Sigmoid colon (tissue), 7 donors: ENCODE measurements at places on chromosomes 7 and 10. TPM values are rescaled to one million over a fixed set of nuclear protein-coding genes. Genes with fewer than 3 reads are reported as not detected.

DNA sequence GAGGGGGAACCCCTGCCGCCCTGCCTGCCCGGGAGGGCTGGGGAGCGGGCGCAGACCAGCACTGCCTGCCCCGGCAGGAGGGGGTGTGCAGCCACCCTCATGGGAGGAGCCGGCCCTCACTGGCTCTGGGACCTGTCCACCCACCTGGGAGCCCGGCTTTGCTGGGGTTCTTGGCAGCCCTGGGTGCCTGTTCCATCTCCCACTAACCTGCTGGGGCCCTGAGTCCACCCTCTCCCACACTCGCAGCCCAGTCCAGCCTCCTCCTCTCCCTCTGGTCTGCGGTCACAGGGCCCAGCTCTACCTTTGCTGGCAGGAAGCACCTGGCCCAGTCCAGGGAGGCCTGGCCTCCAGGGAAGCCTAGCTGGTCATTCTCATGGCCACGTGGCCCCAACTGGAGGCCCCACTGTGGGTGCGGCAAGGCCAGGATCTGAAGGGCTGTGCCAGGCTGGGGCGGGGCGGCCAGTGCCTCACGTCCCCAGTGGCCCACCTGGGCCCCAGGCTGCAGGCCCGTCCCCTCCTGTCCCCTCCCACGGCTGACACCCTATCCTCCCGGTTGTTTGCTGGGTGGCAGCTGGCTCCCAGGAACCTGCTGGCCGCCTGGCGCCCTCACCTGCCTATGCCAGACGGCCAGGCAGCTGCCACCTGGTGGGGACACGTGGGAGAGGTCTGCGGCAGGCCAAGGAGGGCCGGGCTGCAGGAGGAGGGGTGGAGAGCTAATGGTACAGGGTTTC lies at the start of gene TMEM184A:
Gene TMEM184A, minus strand, starts transcription at position 393 of the 731 bp plus-strand sequence. CDS start 721 bp downstream, outside the sequence.
- DNase-seq, result no peak

DNA sequence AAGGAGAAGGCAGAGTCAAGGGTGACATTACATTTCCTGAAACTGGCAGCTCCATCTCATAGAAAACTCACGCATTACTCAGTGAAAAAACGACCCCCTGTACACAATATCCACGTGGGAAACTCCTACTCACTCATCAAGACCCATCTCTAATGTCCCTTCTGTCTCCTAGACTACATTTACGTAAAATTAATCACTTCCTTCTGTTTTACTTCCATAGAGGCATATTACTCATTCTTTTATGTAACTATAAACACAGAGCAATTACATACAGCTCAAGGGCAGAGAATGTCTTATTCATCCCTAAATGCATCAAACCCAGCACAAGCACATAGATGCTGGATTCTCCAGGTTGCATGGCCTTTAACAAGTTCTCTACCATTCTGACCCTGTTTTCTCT lies 281.8 kb downstream of the KCNMA1 start:
- DNase-seq, result no peak

DNA sequence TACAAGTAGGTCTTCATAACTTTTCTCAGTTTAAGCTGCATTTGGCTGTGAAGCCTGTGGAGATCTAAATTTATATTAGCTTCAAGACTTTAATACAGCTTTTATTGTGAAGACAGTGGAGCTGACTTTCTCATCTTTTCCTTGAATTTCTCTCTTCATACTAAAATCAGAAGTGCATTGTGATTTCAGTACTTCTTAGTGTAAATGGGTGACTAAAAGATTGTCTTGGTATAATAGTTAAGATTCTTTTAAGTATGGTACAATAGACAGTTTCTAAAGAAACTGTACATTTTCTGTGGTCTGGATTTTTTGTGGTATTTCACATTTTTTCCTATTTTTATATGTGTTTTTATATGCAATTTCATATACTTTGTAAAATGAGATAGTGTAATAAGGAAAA lies 21.0 kb upstream of the DDX21 start:
- no peak for DNase-seq

- DNase-seq, result no peak
Observed at GRCh38 chr7:41731493-41732435, 28.9 kb upstream of the INHBA start.

GRCh38 chr10:12547301-12547771 lies 198.0 kb downstream of the CAMK1D start:
- no peak for DNase-seq

DNA sequence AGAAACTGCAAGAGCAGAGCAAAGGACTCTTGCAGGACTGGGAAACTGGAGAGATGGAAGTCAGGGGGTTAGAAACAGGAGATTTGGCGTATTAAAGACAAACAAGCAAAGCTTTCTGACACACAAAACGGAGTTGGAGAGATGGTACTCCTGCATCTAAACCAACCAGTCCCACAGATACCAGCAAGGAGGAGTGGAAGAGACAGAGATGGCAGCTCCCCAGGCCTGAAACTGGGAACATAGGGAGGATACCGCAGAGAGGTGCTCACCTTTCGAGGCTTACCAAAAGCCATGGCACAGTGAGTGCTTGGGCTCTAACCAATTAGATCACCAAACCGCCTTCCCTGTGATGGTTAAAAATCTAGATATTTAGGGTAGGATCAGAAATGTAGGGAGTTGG lies 4.8 kb upstream of the MBL2 start:
- no peak for DNase-seq

- no peak for DNase-seq
Observed at GRCh38 chr10:69814251-69814650, 12.5 kb downstream of the COL13A1 start.

DNA sequence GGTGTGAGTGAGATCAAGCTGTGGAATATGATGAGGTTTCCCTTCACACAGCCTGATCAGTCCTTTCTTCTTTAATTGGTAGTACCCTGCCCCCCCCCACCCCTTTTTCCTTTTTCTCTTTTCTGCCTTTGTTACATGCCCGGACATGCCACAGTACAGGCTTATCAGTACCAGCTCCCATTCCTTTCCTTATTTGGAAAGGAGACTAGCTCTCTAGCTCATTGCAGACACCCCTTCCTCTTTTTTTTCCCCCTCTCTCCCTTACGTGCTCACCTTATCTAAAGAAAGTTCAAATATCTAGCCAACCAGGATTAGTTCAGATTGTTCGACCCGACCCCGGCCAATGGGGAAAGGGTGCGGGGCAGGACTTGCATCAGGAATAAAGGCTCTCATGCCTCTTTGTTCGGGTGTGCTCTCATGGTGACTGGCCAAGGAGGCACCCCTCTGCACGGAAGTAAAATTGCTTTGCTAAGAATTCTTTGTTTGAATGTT lies 230.4 kb downstream of the ACTR3B start:
- no peak for DNase-seq

GRCh38 chr10:14240253-14241189 lies 90.2 kb downstream of the FRMD4A start:
- DNase-seq, result no peak

GRCh38 chr7:82183634-82184033 lies 259.9 kb downstream of the CACNA2D1 start:
- DNase-seq, result no peak

DNA sequence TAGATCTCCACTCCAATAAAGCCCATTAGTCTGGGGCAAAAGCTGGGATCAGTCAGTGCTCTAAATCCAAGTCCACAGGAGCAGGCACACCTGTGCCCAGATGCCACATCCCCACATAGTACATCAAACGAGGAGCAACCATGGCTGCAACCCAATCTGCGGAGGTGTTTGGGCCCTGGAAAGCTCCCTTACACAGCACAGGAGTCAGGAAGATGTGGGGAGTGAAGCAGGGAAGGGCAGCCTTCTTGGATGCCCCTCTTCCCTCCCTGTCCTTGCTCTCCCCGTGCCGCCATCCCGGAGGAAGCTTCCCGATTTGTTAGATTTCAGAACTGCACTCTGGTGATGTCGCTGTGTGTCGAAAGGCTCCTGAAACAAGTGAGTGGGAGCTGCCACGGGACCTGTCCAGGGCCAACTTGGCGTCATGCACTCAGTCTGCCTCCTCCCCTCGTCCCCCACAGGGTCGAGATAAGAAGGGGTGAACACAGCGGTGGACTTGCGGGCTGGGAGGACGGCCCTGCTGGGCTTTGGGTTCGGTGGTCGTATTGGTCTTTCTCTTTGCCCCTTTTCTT lies 230.6 kb upstream of the GRB10 start:
- no peak for DNase-seq

DNA sequence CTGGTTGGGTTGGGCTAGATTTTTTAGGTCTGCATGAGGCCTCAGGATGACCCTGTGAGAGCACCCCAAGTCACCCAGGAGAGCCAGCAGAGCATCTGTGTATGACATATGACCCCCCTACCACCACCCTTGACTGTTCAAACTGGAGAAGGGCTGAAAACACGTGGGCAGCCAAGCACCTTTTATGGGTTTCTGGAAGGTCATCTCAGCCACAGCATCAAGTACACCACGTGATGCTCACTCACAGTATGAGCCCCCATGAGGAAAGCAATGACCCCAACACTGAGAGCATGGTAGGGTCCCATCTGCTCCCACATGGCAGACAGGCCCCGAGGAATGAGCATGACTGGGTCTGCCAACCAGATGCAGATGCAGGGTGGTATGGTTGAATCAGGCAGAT lies 149.4 kb upstream of the GDF10 start:
- DNase-seq, result no peak

DNA sequence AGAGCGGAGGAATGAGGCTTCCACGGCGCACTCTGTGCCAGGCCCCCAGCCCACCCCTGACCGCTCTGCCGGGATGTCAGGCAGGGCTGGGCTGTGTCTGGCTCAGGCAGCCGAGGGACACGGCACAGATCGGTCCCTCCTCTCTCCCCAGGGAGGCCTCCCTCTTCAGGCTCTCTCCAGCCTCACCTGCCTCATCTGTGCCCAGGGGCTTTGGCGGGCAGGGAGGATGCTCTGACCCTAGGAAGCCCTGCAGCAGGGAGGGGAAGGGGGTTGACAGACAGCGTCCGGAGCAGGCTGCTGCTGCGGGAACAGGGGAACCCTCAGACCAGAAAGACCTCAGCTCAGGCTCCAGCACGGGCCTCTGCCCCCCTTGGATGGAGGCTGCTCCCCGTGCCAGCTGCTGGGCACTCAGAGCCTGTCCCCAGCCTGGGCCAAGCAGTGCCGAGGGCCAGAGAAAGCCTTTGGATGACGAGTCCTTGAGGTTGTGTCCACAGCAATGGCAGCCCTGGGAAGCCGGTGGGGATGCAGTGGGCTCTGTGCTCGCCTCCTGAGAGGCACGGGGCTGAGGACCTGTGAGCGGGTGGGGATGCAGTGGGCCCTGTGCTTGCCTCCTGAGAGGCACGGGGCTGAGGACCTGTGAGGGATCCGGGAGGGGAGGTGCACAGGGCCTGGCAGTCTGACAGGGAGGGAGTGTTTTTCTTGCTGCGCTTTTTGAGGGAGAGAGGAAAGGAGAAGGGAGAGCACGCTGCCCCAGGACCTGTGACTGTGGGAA lies 66.9 kb downstream of the FOXL3 start:
- DNase-seq, result no peak

The EFCAB10 gene
- total RNA-seq, result not detected

The ZNF853 gene
- total RNA-seq, result 20.0 TPM

The LIPK gene
- total RNA-seq, result not detected

The STAMBPL1 gene
- 9.9 TPM for total RNA-seq

The PTN gene
- total RNA-seq, result 31.0 TPM

The OLAH gene
- not detected for total RNA-seq
